ENCODE measurements at places on chromosomes 7 and 10. TPM values are rescaled to one million over a fixed set of nuclear protein-coding genes. Genes with fewer than 3 reads are reported as not detected.

- DNase-seq = no peak
These were observed 69.1 kb downstream of the GCC1 start for GRCh38 chr7:127516320-127516719.

DNA sequence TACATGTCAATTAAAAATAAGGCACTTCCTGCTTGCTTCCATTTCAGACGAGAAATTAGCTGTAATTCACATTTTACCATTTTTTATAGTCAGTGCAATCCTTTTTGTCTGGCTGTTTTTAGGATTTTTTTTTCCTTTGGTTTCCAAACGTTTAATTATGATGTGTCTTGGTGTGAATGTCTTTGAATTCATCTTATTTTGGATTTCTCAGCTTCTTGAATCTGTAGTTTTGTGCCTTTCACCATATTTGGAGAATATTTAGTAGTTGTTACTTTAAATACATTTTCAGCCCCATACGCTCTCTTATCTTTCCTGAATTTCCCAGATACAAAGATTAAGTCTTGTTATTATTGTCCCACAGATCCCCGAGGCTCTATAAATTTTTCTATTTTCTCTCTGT lies 2.4 kb upstream of the SCART1 start:
- no peak for DNase-seq

- DNase-seq = no peak
These were observed 54.8 kb downstream of the MCU start for GRCh38 chr10:72746426-72747363.

DNA sequence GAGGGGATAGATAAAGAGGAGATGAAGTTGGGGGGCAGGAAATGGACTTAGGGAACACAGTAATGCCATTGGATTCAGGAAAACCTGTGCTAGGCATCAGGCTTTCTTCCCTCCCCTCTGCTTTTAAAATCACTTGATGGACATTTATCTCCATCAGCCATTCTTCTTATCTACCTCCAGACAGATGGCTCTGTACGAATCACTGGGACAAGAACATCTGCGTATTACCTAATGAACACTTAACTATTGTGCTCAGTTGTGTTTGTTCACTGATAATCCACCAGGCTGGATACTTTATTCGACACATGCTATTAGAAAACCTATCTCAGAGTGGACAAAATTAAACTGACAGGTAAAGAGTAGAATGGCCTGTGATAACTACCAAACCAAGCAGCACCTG lies 40.0 kb downstream of the TNKS2 start:
- DNase-seq = no peak

DNA sequence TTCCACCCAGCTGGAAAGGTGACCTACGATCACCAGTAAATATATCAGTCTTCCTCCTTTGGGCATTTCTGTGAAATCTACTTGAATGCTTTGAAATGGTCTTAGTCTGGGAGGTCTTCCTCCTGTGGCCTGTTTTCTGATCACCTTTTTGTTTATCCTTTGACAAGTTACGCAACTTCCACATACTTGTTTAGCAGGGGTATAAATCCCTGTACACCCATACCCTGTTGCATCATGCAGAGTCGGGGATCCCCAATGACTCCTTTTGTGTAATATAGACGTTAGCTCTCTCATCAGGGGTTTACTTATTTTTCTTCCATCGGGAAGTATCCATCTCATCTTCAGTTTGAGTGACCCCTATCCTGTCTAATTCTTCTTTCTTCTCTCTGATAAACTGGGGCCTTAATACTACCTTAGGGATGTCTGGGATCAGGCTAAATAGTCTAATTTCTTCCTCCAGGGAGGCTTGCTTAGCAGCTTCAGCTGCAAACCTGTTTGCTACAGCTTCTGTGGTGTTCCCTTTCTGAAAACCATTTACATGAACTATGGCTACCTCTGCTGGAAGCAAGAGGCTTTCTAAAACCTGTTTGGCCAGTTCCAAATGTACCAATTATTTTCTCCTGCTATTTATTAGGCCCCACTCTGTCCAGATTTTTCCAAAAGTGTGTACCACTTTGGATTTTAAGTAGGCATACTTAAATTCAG lies 25.8 kb downstream of the MAPK8 start:
- no peak for DNase-seq

GRCh38 chr10:25744574-25744973 lies 189.5 kb upstream of the MYO3A start:
- DNase-seq = no peak

DNA sequence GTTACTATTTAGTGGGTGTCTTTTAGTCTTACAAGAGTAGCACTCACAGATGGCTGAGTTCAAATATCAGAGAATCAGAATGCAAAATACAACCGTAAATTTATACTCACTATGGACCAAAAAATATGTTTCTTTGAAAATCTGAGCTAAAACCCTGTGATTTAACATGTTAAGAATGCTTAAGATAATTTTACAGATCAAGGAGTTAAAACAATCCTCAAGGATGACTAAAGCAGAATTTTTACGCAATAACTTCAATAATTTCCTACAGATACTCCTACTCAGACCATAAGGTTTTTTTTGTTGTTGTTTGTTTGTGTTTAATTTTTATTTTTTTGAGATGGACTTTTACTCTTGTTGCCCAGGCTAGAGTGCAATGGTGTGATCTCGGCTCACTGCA lies 47.9 kb upstream of the CCDC6 start:
- DNase-seq = no peak

DNA sequence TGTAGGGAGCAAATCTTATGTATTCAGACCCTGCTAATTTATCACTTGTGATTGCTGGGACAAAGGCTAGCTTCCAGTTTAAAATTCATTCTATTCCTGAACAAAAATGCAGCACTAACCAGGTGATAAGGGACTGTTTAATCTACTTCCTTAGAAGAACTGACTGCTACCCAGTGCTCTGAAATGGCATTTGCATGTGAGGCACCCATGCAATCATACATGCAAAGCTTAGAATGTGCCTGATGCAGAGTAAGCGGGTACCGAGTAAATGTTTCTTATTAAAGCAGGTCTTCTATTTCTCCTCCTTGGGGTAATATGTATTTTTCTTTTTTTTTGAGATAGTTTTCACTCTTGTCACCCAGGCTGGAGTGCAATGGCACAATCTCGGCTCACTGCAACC lies 54.5 kb downstream of the NEURL1 start:
- DNase-seq = no peak

GRCh38 chr7:105585850-105586500 lies 4.7 kb upstream of the EFCAB10 start:
- DNase-seq = no peak

GRCh38 chr10:118668228-118668952 lies 72.9 kb upstream of the PRLHR start:
- no peak for DNase-seq

DNA sequence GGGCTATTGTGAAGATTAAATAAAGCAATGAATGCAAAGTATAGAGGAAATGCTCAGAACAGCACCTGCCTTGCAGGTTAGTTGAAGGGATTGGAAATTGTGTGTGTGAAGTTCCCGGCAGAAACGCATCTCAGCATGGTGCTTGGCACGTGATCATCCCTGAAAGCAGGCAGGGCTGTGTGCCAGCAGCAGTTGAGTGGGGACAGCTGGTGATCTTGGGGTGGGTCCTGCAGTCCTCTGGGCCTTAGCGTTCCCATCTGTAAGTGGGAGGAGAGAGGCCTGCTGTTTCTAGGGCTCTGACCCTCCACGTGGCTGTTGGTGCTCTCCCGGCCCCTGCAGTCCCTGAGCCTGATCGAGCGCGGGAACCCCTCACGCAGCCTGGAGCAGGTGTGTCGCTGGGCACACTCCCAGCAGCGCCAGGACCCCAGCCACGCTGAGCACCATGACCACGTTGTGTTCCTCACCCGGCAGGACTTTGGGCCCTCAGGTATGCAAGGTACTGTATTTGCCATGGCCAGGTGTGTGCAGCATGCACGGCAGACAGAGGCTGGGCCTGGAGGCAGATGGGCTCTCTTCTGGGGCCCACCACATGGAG lies 55.3 kb downstream of the TBATA start:
- DNase-seq = peak; percentile 91

DNA sequence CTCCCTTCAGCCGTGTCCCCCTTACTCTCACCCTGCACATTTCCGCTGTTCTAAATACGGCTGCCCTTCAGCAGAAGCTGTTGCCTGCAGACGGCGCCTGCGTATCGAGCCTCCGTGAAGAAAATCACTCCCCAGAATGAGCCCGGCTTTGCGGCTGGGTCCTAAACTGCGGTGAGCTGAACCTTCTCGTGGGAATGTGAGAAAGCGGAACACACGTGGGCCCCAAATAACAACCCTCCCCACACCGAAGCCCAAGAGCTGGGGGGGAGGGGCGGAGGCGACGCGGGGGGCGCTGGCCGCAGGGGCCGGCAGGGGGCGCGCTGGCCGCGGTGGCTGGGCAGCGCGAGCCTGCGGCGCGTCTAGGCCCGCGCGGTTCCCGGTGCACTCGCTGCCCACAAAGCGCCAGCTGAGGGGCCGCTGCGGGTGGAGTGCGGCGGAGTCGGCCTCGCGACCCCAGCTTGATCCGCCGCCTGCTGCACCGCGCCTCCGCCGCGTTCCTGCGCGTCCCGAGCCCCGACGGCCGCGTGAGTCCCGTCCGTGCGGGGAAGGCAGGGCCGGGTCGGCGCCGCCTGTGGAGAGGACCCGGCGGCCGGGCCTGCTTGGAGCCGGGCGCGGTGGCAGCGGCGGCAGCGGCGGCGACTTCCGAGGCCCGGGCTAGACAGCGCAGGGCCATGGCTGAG lies at the start of gene ZNF398:
Gene ZNF398, plus strand, starts transcription at position 382 of the 680 bp plus-strand sequence. Its CDS starts 290 bp downstream, at position 672.
- peak; percentile 87 for DNase-seq

DNA sequence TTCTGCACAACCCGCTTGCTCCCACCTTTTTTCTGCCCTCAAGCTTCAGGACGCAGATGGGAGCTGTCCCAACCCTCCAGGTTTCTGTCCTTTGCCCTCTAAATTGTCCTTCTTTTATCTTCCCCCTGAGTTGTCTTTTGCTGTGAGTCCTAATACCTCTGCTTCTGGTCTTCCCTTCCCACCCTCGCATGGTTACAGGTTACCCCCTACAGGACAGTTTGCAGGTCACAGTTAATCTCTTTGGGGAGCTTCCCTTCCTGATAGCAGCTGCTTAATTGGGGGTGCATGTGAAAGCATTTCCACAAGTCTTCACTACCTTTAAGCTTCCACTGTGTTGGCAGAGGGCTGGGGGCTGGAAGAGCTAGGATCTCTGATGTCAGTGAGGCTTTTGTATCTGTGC lies 121.5 kb upstream of the CXCL12 start:
- DNase-seq = no peak

GRCh38 chr10:85946713-85947326 lies 419.8 kb downstream of the GRID1 start:
- DNase-seq = no peak

- peak; percentile 65 for DNase-seq
These were observed 705.7 kb upstream of the IGFBP3 start for GRCh38 chr7:46626691-46627310.

DNA sequence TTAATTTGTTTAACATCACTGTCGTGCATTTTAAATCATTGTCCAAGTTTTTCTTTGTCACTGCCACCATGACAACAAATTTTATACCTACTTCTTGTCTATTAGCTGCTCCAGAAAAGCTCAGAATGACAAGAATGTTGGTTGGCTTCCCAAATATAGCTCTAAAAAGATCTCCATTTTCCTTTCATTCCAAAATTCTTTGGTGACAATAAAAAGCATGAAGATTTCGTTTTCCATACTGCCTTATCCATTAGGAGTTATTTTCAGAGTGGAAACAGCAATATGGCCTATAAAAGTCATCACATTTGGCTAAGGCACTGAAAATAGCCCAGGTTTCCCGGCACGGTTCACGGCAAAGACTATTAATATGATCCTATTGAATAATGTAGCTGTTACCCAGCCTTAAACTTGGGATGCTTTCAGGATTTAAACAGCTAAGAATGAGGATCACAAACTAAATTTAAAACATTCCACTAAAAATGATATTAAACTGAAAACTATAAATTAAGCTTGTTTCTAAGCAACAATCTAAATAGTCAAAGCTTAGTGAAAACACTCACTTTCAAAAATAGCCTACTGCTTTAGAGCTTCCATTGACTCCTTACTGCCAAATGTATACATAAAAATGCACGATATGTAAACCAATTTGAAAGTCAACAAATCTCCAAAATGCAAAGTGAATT lies 2.7 kb downstream of the CTTNBP2 start:
- DNase-seq = peak; percentile 42

DNA sequence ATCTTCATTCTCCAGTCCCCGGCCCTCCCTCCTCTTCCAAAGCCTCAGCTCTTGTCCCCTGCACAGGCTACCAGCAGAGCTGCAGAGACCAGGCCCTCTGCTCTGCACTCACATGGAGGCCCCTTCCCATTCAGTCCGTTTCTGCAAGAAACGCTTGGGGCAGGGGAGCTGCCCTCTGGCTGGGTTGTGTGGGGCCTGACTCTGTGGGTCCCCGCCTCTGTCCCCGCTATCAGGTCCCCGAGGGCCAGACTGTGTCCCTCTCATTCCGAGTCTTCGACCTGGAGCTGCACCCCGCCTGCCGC lies 1.5 kb downstream of the PCOLCE start:
- DNase-seq = peak; percentile 62

GRCh38 chr10:44771233-44771995 lies 139.7 kb upstream of the TMEM72 start:
- DNase-seq = no peak

GRCh38 chr10:29102233-29102632 lies 186.6 kb upstream of the LYZL1 start:
- DNase-seq = no peak

DNA sequence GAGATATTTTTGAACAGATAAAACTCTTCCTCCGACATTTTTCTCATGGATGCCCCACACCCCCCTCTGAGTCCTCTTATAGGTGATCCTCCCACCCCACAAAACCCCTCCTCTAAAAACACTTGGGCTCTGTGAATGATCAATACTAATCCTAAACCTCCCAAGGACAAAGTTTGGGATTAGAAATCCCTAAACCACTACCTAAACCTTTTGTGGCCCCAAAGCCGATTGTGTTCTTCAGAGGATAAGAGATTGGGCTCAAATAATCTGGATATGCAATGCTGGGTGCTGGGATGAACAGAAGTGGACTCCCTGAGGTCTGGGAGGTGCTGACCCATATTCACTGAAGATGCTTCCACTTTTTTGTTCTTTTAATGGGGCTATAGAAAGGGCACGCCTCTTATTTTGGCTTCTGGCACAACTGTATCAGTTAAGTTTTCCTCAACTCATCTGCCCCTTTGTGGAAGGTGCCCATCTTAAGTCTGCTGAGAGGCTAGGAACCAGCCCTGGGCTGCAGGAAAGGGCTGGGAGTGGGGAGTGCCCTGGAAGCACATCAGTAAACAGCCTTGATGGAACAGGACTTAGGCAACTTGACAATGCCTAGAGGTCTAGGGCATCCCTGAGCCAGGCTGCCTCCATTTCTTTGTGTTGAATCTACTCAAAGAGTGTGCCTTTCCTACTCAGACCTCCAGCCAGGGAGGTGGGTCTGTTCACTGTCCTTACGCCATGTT lies at the start of gene OPN1SW:
Gene OPN1SW, minus strand, starts transcription at position 51 of the 731 bp plus-strand sequence. Its CDS starts 13 bp downstream, at position 38.
- no peak for DNase-seq

GRCh38 chr7:71761336-71761735 lies 629.4 kb downstream of the GALNT17 start:
- no peak for DNase-seq

- no peak for DNase-seq
These were observed 16.1 kb upstream of the PIK3CG start for GRCh38 chr7:106848851-106849442.

ERVW-1 gene
- not detected for polyA plus RNA-seq

HOXA5 gene
- 9.2 TPM for polyA plus RNA-seq

TAS2R41 gene
- polyA plus RNA-seq = not detected

CHST3 gene
- polyA plus RNA-seq = 2.2 TPM

MACC1 gene
- polyA plus RNA-seq = 4.4 TPM

GHRHR gene
- 0.38 TPM for polyA plus RNA-seq

PSMC2 gene
- polyA plus RNA-seq = 157 TPM

C10orf95 gene
- 6.4 TPM for polyA plus RNA-seq

SAMD9 gene
- 7.3 TPM for polyA plus RNA-seq

IL6 gene
- polyA plus RNA-seq = 155 TPM

C7orf57 gene
- polyA plus RNA-seq = 1.6 TPM

All from lung (tissue), 17 donors.